ENCODE measurements at places on chromosomes 11 and 22. TPM values are rescaled to one million over a fixed set of nuclear protein-coding genes. Genes with fewer than 3 reads are reported as not detected.
A peak's percentile ranks its signal among the peaks of the same experiment; 100 is the strongest.

GRCh38 chr22:25909614-25910387 is 167.8 kb downstream of the MYO18B start:
- DNase-seq = no peak

- DNase-seq = peak; percentile 64
Measured at GRCh38 chr11:44632466-44633123, 67.1 kb downstream of the CD82 start.

GRCh38 chr11:1126935-1127663 is 30.7 kb upstream of the MUC5AC start:
- no peak for DNase-seq

Gene SOX10
- 179 TPM for total RNA-seq

Gene RBMXL2
- total RNA-seq = 0.22 TPM

DNA sequence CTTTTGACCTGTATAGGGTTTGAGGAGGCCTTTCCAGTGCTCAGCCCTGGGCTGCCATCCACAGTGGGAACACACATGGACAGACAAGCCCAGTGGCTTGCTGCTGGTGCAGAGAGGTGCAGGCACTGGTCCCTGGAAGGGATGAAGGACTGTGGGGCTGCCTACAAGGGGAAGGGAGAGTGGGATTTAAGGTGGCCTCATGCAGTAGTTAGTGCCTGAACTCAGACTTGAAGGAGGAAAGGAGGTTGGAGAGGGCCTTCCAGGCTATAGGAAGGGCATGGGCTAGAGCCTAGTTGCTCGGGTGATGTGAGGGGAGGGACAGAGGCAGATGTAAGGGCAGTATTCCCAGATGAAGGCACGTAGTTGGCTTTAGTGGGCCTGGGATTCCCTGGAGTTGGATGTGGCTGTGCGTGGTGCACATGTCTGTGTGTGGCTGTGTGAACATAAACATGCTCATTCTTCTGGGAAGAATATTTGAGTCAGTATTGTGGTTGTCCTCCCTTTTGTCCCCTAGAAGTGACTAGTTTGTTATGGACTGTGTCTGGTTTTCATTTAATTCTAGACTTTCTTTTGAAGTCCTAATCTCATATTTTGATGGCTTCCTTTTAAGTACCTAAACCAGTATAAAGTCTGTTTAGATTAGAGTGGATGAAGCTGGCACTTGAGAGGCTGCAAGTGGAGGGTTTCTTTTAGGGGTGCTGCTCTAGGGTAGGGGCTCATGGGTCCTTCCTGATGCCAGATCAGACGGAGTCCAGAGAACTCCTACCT is 18.4 kb downstream of the YDJC start:
- DNase-seq = no peak

GRCh38 chr11:31725176-31725575 is 85.9 kb downstream of the PAX6 start:
- no peak for DNase-seq

- DNase-seq = no peak
Measured at GRCh38 chr11:132904607-132905006, 627.7 kb downstream of the OPCML start.

Gene C11orf97
- total RNA-seq = not detected

Gene HMOX1
- 78.5 TPM for total RNA-seq

GRCh38 chr11:66901964-66902390 is 45.1 kb downstream of the LRFN4 start:
- DNase-seq = no peak

DNA sequence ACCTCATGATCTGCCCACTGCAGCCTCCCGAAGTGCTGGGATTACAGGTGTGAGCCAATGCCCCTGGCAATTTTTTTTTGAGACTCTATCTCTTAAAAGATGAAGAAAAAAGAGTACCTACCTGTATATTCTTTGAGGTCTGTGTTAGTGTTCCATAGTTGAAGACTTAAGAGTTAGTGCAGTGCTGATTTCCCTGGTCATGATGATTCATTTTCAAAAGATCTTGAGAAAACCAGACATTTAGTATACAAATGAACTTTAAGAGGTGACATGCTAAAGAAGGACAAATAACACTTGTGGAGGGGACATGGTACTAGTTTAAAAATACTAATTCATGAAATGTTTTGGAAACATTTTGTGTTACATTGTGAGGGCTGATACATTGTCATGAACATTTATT is 17.7 kb downstream of the CBL start:
- no peak for DNase-seq

GRCh38 chr11:77102246-77103210 is at the start of gene OMP:
TSS of gene OMP (plus strand) at chr11:77102840. CDS start at chr11:77102840, 0 bp downstream.
- no peak for DNase-seq

Gene DCHS1
- total RNA-seq = 22.7 TPM

GRCh38 chr11:70251659-70252321 is 18.7 kb upstream of the PPFIA1 start:
- no peak for DNase-seq

GRCh38 chr11:66313321-66314185 is 3.3 kb downstream of the CD248 start:
- DNase-seq = no peak

Gene HBG1
- total RNA-seq = 5.3 TPM

Gene BBS1
- total RNA-seq = 47.6 TPM

DNA sequence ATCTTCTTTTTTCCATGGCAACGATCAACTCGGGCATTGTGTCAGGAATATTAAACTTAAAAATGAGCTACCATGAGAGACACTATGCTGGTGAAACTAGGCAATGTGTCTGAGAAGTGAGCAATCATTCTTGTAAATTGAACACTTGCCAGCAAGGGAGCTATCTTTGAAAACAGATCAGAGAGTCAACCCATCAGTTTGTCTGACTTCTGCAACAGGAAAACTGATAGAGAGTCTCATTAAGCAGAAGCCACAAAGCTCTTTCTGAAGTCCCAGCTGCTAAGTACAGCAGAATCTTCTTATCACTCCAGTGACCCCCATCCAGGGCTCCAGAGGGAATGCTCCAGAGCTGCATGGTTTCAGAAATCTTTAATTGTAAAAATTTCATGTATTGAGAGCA is 114.7 kb downstream of the MSANTD4 start:
- no peak for DNase-seq

- DNase-seq = no peak
Measured at GRCh38 chr22:48018346-48018745, 1255.9 kb downstream of the TBC1D22A start.

Gene TMEM121B
- 0.94 TPM for total RNA-seq

GRCh38 chr11:2665526-2666400 is 34.0 kb downstream of the KCNQ1OT1 start:
- DNase-seq = no peak

GRCh38 chr11:114399490-114400215 is 658 bp downstream of the C11orf71 start:
- DNase-seq = no peak

DNA sequence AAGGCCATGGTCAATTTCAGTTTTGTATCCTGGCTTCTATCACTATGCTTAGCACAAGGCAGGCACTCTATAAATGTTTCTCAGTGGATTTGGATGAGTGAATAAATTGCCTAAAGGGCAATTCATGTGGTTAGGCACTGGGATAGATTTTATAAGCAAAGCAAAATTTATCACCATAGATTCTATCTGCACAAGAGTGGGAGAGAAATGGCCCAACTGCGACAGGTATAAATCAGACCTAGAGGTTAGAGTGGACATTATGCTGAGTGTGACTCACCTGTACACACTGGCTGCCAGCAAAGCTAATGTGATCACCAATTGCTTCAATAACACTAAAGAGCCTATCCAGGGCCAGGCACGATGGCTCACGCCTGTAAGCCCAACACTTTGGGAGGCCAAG is 514.0 kb downstream of the BUD13 start:
- DNase-seq = no peak

Gene RPL3
- 1,341 TPM for total RNA-seq

- DNase-seq = no peak
Measured at GRCh38 chr11:95296621-95297025, 65.6 kb upstream of the SESN3 start.

GRCh38 chr11:13227676-13228255 is 49.8 kb upstream of the BMAL1 start:
- DNase-seq = no peak

Gene OR5B21
- not detected for total RNA-seq

DNA sequence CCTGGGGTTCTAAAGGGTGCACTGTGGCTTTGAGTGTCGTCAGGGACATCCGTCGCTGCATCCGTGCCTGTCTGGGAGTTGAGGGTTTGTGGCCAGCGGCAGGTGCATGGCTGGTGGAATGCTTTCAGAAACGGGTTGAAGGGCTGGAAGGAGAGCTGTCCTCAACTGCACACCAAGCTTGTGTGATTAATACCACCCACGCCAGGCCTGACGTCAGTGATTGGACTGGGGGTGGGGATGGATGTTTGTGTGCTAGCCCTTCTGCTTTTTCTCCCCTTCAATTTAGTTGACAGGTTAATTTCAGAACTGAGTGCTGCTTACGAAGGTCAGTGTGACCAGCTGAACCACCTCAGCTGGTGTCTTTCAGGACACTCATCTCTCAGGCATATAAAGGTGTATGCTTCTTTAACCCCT is 3.2 kb upstream of the GAB2 start:
- DNase-seq = peak; percentile 79

- no peak for DNase-seq
Measured at GRCh38 chr11:114040706-114041211, 18.8 kb upstream of the ZBTB16 start.

- DNase-seq = no peak
Measured at GRCh38 chr11:116192509-116193210, 580.1 kb downstream of the BUD13 start.

DNA sequence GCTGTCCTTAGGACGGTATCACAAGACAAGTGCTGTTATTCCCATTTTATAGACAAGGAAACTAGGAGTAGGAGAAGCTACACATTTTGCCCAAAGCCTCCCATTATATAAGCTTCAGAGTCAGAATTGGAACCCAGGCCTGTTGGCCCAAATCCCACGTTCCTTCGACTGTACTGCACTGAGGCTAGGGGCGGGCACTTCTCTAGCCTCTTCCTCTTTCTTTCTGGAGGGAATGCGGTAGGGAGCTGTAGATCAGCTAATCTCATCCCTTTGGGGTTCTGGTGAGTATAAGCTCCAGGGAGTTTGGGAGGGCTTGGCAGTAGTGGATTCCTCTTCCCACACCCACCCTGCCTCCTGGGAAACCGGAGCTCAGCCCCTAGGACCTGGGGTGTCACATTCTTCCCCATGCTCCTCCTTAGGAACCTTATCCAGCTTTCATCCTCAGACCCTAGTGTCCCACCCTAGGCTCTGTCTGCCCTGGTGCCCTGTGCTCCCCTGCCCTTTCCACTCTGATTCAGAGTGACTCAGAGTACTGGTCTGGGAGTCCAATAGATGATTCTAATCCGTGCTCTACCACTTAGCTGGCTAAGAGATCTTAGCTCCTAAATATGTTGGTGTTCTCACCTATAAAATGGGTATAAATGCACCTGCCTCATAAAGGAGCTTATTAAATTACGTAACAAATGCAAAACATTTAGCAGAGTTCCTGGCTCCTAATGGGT is 29.3 kb downstream of the PHLDB1 start:
- DNase-seq = no peak

DNA sequence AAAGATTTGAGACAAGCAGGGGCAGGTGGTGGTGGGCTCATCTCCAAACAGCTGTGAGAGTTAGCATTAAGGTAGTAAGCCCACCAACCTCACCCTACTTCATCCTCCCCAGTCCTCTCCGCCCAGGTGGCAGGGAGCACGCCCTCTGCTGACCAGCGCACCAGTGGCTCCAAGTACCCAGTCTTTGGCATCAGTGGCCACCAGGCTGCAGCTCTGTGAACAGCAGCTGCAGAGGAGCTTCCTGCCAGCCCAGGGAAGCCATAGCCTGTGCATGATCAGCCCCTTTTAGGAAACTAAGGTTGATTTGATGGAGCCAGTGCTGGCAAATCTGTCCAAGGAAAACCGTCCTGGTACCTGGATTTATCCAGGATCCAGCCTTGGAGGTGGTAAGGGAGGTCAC is 21.7 kb downstream of the CAVIN3 start:
- no peak for DNase-seq

DNA sequence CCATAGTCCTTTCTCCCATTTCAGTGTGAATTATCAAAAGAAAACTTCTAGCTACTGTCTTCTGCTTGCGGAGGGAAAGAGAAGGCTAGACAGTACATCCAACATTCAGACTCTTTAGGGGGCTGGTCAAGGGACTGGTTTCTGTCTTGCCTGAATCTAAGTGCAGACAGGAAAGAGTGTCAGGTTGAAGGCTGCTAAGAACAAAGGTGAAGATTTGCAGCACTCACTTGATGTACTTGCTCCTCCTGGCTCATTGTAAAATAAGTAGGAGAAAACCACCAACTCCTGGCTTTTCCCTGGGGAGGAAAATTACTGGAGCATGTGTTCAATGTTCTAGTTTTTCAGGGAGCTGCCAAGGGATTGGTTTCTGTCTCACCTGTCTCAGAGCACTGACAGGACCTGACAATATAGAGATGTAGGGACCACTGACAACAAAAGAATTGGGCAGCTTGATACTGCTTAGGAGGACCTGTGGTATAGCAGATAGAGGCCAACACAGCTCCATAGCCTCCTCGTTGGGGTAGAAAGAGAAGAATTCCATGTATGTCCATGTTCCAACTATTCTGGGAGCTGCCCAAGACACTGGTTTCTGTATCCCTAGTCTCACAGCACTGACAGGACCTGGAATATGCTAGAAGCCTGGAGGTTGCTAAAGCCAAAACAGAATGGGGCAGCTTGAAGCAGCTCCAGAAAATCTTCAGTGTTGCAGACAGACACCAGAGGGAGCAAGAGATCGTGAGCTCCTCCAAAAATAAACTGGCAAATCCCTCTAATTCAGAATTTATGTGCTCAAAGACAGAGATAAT is 39.7 kb upstream of the MMP12 start:
- no peak for DNase-seq

Gene C11orf98
- total RNA-seq = 25.1 TPM

Gene SHISA8
- 0.40 TPM for total RNA-seq

GRCh38 chr11:102929972-102930371 is 25.6 kb downstream of the MMP13 start:
- DNase-seq = no peak

GRCh38 chr22:41417622-41418390 is 28.8 kb downstream of the TOB2 start:
- DNase-seq = peak; percentile 88

Gene MS4A6E
- total RNA-seq = 0.53 TPM

GRCh38 chr11:32830413-32830738 is 649 bp downstream of the PRRG4 start:
- DNase-seq = no peak

Gene GLYAT
- 2.6 TPM for total RNA-seq

DNA sequence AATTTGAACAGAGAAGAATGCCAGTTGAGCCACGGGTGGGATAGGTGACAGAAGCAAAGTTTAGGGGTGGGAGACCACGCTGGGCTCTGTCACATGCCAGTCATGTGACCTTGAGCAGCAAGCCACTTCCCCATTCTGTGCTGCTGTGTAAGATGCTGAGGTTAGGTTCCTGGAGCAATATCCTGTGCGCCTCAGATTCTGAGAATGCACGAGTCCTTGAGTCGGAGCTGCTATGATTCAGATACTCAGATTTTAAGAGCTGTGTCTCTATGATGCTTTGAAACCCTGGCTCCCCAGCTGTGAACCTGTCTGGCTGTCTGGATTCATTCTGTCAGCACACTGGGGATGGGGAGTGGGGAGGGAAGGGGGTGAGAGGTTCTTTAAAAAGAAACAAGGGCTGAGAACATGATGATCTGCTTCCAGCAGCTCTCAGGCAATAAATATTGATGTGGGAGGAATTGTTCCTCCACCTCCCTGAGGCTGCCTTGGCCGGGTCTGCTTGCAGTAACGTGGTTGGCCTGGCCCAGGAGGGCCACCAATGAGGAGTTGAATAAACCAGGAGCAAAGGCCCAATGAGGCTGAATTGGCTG is 24.0 kb downstream of the SLCO2B1 start:
- DNase-seq = no peak

Gene LGALS12
- 9.2 TPM for total RNA-seq

Gene CD81
- 618 TPM for total RNA-seq

GRCh38 chr11:62842171-62842741 is 2.9 kb upstream of the WDR74 start:
- DNase-seq = peak; percentile 71

- DNase-seq = no peak
Measured at GRCh38 chr22:24214467-24215285, 30.2 kb downstream of the GGT5 start.

Data from sciatic nerve (tissue), 2 donors.